Activated T-helper 9 cell treated with anti-CD3 and anti-CD28 coated beads, Interleukin-2, amount 50 U/mL, for 16 hours (primary cell): ENCODE measurements at places on chromosomes 4 and X.

GRCh38 chr4:176360446-176360845 lies 40.7 kb downstream of the SPCS3 start:
- DNase-seq, result no peak

DNA sequence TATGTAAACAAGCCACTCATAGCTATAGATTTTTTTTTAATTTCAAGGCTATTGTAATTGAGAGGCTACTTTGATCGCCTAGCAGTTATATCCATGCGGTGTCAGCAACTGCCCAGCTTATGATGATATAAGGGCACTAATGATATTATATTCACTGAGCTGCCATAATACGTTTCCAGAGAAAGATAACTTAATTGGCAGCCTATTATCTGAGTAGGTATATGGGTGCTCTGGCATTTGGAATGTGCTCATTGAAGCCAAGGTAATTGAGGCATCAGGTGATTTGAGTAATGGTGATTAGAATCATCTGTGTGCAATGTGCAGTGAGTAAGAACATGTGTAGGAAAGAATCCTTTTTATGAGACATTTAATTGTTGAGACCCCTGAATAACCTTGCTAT lies 490.0 kb downstream of the CENPC start:
- DNase-seq, result no peak

DNA sequence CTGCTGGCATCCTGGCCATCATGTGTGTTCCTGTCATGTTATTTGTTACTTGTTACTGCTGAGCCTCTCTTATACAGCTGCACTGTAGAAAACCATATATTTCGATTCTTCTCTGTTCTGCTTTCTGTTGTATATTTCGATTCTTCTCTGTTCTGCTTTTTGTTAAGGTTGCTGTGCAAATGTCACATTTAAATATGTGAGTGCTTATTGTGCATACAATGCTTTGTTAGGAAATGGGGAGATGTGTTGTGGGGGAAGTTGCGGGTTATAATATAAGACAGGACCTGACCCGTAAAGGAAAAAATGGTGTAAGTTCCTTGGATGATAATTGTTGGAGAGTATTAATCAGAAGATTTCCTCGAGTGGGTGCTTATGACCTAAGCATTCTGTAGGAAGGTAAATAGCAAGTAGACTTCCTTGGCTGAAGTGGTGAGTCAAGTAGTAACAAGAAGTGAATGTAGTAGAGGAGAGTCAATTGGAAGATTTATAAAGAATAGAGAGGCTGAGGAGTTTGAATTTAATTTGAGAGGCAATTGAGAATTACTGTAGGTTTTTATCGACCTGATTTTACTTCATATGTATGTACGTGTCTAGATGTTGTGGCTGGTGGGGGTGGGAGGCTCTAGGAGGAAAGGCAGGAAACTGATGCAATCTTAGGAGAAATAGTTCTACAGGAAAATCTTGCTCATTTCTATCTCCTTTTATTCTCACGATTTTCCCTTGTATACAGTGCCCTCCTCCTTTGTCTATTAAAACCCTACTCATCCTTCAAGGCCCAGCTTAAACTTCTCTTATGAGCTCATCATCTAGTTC lies 8.5 kb downstream of the OGT start:
- DNase-seq, result no peak

DNA sequence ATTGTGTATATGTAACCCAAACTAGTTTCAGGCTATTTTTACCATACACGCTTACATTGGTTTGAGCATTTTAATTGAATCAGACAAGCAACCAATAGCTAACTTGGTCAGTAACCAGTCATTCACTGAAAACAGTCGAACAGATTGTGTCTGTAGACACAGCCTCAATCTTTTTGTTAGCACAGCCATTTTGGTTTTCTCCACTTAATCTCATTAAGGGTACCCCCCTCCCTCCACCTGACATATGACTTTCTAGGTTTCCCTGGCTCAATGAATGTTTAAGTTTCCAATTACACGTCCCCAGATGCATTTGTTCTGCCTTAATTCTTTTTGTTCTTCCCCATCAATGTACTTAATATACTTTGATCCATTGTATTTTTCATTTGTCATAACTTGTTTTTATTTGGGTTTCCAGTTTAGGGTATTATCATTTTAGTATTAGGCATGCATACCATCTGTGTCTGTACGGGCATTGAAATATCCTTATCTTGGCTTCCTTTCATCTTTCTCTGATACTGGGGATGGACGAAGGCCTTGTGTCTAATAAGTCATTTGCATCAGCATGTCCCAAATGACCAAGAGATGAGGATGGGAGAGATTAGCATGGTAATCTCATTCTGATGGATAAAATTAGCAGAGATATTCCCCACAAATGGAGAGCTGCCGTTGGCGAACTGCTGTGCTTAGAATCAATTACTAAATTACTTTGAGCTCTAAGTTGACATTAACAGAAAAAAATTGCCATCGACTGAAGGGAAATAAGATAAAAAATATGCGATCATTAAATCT lies 35.9 kb upstream of the PHOX2B start:
- DNase-seq, result no peak

GRCh38 chr4:125041372-125041930 lies 273.3 kb upstream of the FAT4 start:
- DNase-seq, result no peak

- DNase-seq, result no peak
Observed at GRCh38 chr4:37762294-37762990, 64.0 kb upstream of the PGM2 start.

DNA sequence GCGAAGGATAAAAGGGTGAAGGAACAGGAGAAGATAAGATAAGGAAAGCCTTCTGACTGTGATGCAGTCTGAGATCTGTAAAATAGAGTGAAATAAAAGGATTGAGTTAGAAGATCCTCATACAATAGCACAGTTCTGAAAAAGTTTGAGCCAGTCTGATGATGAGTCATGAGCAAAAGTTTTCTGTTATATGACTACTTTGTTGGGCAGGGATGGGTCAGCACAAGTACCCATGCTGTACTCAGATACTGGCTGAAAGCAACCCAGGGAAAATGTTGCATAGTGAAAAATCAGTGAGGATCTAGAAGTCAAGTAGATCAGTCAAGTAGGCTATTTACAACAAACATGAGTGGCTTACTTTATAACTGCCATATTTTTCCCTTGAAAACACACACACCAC lies 253.5 kb downstream of the PCDH10 start:
- DNase-seq, result no peak

DNA sequence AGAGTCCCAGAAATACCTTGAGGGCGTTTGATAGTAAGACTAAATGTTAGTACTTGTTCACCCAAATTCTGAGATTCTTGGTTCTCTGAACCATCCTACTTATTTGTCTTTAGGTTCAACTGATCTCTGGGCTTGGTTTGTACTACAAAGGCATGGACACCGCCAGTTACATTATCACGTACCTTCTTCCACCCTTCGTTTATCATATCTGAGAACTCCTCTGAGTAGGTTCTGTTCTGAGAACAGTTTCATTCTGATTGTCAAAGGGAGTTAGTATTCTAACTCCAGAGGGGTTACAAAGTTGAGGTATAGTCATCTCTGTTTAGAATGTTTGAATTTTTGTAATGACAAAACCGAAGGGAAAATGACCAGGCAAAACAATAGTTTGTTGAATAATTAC lies 19.3 kb downstream of the ZFX start:
- DNase-seq, result no peak

DNA sequence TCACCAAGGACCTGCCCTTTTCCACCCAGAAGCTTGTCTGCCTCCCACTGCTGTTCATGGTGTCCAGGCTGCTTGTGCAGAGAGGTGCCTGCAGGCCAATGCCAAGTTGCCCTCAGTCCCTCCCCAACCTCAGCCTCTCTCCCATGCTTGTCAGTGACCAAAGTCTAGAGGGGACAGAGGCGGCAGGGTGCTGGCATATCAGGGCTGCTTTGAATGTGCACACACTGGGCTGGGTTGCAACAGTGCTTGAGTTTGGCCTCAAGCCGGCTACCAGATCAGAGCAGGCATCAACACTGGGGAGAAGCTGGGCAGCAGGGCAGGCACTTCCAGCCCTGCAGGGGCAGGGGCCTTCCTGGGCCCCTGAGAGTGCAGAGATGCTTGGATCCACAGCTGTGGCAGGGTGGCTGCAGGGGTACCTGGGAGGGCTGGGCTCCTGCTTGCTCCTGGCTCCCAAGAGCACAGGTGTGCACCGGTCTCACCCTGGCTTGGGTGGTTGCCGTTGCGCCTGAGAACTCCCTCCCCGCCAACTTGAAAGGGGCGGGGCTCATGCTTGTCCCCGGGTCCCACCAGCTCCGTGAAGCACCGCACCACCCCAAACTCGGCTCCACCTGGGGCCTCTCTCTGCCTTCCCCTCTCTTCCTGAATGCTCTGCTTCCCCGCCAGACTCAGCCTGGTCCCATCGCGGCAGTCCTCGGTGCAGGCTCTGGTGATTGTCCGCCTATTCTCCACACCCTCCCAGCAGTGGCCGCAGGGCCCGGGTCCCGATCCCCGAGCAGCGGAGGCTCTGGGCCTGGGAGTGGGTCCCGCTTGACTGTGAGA lies 1681.9 kb upstream of the ADGRL3 start:
- no peak for DNase-seq

GRCh38 chrX:19344661-19345060 lies 934 bp downstream of the PDHA1 start:
- DNase-seq, result no peak

- no peak for DNase-seq
Observed at GRCh38 chr4:139889901-139890300, 224.3 kb downstream of the MGST2 start.

DNA sequence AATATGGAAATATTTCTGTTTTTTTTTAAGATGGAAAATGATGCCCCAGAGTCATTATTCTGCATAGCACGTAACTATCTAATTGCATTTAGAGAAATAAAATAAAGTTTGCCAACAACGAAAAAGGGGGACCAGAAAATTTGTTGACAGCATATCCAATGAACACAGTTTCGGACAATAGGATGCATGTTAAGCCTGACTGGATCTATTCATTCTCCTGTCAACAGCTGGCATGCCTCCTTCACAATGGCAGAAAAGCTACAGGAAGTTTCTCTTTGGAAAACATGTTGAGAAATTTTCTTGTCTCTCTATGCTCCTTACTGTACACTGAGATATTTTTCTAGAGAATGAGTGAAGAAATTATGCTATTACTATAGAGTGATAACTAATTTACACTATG lies 262.5 kb downstream of the GRID2 start:
- no peak for DNase-seq

GRCh38 chrX:8971116-8971515 lies 62.8 kb downstream of the FAM9B start:
- DNase-seq, result no peak

DNA sequence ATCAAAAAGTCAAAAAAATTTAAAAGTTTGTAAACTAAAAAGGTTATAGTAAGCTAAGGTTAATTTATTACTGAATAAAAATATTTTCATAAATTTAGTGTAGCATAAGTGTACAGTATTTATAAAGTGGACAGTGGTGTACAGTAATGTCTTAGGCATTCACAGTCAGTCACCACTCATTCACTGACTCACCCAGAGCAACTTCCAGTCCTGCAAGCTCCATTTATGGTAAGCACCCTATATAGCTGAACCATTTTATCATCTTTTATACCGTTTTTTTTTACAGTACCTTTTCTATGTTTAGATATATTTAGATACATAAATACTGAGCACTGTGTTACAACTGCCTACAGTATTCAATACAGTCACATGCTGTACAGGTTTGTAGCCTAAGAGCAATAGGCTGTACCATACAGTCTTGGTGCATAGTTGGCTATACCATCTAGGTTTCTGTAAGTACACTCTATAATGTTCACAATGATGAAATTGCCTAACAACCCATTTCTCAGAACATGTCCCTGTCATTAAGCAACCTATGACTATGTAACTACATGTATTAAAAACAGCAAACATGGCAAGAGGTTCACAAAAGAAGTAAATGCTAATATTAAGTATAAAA lies 18.6 kb downstream of the ACSL4 start:
- DNase-seq, result no peak

DNA sequence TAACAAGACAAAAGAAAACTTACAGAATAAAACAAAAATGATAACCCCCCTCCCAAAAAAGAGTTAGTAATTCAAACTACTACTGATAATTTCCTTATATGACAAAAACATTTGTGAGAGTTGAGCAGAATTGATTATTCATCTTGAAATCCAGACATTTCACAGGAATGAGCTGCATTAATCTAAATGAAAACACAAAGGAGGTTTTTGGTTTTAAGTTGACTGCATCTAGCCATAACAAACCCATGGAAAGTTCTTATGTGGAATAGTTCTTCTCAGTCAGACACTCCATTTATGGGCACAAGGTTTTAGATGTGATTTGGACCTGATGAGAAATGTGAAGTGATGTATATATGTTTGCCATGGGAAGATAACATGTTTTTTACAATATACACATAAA lies 95.4 kb downstream of the VCX2 start:
- DNase-seq, result no peak

DNA sequence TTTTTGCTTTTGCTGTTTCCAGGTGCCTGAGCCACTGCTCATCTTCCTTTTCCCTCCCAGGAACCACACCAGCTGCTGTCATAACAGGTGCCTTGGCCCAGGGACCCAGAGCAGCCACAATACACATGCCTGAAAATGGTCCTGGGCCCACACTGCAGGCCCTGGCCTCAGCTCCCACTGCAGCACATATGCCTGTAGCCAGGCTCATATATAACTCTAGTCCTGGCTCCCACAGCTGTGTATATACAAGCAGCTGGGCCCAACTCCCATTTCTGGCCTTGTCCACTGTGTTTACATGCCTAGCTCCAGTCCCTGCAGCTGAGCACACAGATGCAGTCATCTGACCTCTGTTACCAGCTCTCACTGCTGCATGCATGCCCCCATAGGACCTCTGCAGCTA lies 930.5 kb downstream of the ADGRL3 start:
- DNase-seq, result no peak

DNA sequence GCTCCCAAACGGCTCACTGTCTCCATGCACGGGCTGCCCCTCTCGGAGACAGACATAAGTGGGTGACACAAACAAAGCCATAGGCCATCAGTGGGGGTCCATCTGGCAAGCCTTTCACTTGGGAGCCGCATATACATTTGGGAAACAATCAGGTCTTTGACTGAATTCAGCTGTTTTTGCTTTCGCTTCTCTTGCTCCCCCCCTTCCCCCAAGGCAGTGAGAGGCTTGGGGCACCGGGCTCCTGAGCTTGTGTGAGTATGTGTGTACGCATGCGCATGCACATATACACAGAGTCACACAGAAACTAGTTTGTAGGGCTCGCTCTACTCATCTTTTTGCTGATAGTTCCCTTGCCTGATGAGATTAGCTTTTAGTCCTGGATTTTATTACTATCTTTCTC lies 284.4 kb downstream of the AFF2 start:
- no peak for DNase-seq

- DNase-seq, result no peak
Observed at GRCh38 chr4:81019006-81019405, 11.5 kb upstream of the BMP3 start.
